ENCODE measurements at places on chromosomes 6 and 20.
A peak's percentile ranks its signal among the peaks of the same experiment; 100 is the strongest.

DNA sequence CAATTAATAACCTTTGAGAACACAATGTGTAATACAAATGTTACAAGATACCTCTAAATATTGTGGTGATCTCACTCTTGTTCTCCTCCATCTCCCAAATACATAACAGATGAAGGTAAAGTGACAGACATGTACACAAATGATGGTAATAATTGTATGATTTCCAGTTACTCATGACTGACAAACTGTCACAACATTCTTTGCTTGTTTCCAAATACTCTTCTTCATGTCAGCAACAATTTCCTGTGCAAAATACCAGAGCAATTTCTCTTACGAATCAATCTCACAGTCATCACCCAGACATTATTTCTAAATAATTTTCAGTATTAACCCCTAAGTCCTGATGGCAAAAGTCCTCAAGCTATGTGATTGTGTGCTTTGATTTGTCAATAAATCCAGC is 92.9 kb downstream of the RPS12 start:
- no peak overlapping the region for H3K4me3 ChIP-seq
- no peaks in the 10 kb centered on the region for H3K36me3 ChIP-seq
- no peaks in the 10 kb centered on the region for H3K4me1 ChIP-seq
- H3K27me3 ChIP-seq: peaks cover 3% of the 10 kb centered on the region

GRCh38 chr20:46552460-46553420 is 2.3 kb upstream of the OCSTAMP start:
- H3K27me3 ChIP-seq: no peaks in the 10 kb centered on the region
- peak; percentile 85 for DNase-seq
- H3K27ac ChIP-seq: peak overlapping the region; percentile 76

- H3K4me1 ChIP-seq: no peaks in the 10 kb centered on the region
- H3K4me3 ChIP-seq: no peak overlapping the region
- no peaks in the 10 kb centered on the region for H3K27me3 ChIP-seq
- no peaks in the 10 kb centered on the region for H3K36me3 ChIP-seq
These were observed 156.0 kb downstream of the RFPL4B start for GRCh38 chr6:112503091-112503596.

- no peaks in the 10 kb centered on the region for H3K27me3 ChIP-seq
- no peaks in the 10 kb centered on the region for H3K36me3 ChIP-seq
- no peak overlapping the region for H3K27ac ChIP-seq
- no peak overlapping the region for H3K4me3 ChIP-seq
- no peak for DNase-seq
These were observed 12.5 kb upstream of the THBD start for GRCh38 chr20:23061734-23062561.

GRCh38 chr6:145544041-145544440 is 191.3 kb downstream of the EPM2A start:
- H3K36me3 ChIP-seq: no peaks in the 10 kb centered on the region
- no peaks in the 10 kb centered on the region for H3K4me1 ChIP-seq
- H3K27ac ChIP-seq: no peak overlapping the region
- H3K27me3 ChIP-seq: no peaks in the 10 kb centered on the region

DNA sequence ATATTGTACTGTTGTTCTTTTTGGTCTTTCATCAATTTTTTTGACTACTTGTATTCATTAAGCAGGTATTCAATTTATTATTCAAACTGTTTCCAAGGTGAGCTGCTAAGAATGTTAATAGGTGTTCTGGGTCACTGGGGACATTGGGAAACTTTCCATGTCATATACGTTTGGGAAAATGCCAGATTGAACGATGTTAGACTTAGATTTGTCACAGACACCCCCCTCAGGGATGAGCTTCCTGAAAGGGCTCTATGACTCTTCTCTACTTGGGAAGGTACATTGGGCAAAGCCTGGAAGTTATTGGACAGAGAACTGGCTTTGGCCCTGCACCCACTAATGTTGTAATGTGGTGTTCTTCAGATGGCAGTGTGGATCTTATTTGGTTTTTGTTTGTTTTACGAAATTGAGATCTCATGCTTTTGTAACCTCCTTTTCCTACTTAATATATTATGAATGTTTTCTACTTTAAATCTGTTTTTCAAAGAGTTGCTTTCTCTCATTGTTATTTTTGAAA is 42.1 kb downstream of the PLCB4 start:
- no peaks in the 10 kb centered on the region for H3K27me3 ChIP-seq
- no peaks in the 10 kb centered on the region for H3K4me1 ChIP-seq
- H3K27ac ChIP-seq: no peak overlapping the region
- no peak overlapping the region for H3K4me3 ChIP-seq
- no peaks in the 10 kb centered on the region for H3K36me3 ChIP-seq

GRCh38 chr20:61758564-61759200 is 307.0 kb downstream of the TAF4 start:
- H3K36me3 ChIP-seq: no peaks in the 10 kb centered on the region
- H3K4me3 ChIP-seq: no peak overlapping the region
- H3K4me1 ChIP-seq: no peaks in the 10 kb centered on the region
- H3K27ac ChIP-seq: no peak overlapping the region
- DNase-seq: no peak

GRCh38 chr20:24987873-24988835 is 4.4 kb downstream of the APMAP start:
- no peak overlapping the region for H3K27ac ChIP-seq
- no peak for DNase-seq
- H3K4me1 ChIP-seq: peaks cover 7% of the 10 kb centered on the region

DNA sequence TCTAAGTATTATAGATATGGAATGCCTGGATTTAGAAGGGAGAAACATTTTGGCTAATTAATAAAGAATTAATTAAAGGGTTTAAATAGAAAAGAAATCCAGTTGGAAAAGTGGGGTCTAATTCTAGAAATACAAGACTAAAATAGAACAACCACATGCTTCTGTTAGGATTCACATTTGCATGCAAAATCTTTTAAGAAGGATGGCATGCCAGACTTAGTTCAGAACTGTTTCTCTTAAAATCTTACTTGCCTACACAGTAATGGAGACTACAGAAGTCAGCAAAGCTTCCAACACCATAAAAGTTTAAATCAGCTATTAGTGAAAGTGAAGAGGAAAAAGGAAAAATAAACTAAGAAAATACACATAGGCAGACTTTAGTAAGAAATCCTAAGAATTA is 32.7 kb upstream of the KATNA1 start:
- H3K4me1 ChIP-seq: 0 out of 2 replicates have a peak, but pooled peaks cover 2% of the 10 kb centered on the region
- H3K36me3 ChIP-seq: peaks cover 12% of the 10 kb centered on the region
- no peaks in the 10 kb centered on the region for H3K27me3 ChIP-seq
- no peak overlapping the region for H3K4me3 ChIP-seq
- no peak overlapping the region for H3K27ac ChIP-seq

DNA sequence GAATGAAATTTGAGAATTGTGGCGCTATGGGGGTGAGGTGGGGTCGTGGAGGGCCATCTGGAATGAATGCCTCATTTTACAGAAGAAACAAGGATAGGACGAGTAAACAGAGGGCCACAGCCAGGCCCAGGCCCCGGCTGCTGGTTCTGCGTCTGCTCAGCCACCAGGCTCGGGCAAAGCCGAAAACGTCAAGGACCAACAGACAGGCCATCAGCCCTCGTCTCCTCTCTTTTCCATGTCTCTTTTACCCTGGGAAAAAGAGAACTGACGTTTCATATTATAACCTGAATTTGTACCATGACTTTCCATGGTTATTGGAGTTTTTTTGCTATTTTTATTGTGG is 212.4 kb upstream of the ARID1B start:
- DNase-seq: no peak
- H3K4me1 ChIP-seq: no peaks in the 10 kb centered on the region
- no peak overlapping the region for H3K27ac ChIP-seq
- H3K4me3 ChIP-seq: no peak overlapping the region
- H3K27me3 ChIP-seq: no peaks in the 10 kb centered on the region

DNA sequence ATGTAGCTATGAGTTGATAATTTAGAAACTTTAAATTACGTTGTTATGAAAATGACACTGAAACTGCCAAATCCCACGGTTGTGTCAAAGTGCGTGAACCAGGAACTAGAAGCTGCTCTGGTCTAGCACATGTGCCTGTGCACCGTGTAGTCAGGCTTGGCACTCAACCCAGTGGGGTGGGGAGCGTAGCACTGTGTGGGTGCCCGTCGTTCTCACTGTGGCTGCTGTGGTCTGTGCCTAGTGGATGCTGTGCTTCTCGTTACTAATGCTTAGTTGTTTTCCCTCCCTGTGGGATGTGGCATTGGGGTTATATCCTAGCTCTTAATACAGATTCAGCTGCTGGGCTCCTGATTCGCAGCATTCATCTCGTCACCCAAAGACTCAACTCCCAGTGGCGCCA is 46.2 kb upstream of the ADIG start:
- no peak for DNase-seq
- H3K27ac ChIP-seq: no peak overlapping the region
- H3K4me3 ChIP-seq: no peak overlapping the region
- H3K4me1 ChIP-seq: no peaks in the 10 kb centered on the region
- peaks cover 31% of the 10 kb centered on the region for H3K36me3 ChIP-seq
- H3K27me3 ChIP-seq: no peaks in the 10 kb centered on the region

DNA sequence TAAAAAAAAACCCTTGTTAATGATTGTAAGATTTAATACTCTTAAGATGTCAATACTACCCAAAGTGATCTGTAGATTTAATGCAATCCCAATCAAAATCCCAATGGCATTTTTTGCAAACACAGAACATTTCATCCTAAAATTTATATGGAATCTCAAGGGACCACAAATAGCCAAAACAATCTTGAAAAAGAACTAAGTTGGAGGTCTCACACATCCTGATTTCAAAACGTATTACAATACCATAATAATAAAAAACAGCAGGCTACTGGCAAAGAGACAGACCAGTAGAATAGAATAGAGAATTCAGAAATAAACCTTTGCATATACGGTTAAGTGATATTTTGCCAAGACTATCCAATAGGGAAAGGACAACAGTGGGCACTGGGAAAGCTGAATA is 331.9 kb upstream of the JARID2 start:
- H3K36me3 ChIP-seq: no peaks in the 10 kb centered on the region
- DNase-seq: no peak

- no peak overlapping the region for H3K27ac ChIP-seq
- no peak for DNase-seq
- peaks cover 18% of the 10 kb centered on the region for H3K36me3 ChIP-seq
These were observed 72.6 kb downstream of the TAF4 start for GRCh38 chr20:61993058-61993457.

DNA sequence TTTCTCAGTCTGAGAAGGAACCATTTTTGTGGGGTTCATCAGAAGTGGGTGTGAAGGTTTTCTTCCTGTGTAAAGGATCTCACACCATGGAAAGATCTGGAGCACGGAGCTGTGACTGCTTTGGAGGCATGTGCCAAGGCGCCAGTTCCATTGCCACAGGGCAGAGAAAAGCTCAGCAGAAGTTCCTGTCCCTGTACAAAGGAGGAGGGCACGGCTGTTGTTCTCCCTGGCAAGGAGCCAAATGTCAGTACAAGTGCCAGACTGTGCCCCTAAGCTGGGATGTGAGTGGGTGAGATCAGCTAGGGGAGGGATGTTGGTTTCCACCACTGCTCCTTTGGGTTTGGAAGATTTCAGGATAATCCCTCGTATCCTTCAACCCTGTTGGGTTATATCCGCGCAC is 117.3 kb downstream of the CRYBG1 start:
- no peak overlapping the region for H3K27ac ChIP-seq
- peaks cover 2% of the 10 kb centered on the region for H3K27me3 ChIP-seq
- H3K4me3 ChIP-seq: no peak overlapping the region
- no peak for DNase-seq
